ENCODE measurements at places on chromosomes 5 and 9.

GRCh38 chr5:107619781-107620180 is 51.0 kb downstream of the EFNA5 start:
- DNase-seq, result no peak

DNA sequence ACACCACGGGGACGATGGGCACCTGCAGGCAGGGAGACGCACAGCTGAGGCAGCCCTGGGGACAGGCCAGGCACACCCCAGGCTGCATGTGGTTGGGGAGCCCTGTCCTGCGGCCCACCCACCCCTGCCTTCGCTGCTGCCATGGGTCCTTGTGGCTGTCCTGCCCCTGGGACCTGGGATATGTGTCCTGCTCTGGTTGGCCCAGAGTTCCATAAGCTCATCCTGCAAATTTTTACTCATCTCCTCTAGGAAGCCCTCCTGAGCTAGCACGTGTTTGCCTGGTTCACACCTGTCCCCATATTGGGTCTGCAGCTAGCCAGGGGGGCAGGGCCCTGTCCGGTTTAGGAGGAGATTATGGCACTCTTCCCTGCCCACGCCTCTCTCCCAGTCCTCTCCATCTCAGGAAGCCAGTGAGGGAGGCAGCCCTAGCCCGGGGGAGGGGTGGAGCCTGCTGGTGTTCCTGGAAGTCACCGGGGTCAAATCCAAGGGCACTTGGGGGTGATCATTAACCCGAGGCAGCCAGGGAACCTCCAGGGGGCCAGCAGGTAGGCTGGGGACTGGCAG is 12.2 kb downstream of the EGFL7 start:
- no peak for DNase-seq

GRCh38 chr5:157271740-157272271 is 5.9 kb downstream of the CYFIP2 start:
- DNase-seq, result peak; percentile 69

DNA sequence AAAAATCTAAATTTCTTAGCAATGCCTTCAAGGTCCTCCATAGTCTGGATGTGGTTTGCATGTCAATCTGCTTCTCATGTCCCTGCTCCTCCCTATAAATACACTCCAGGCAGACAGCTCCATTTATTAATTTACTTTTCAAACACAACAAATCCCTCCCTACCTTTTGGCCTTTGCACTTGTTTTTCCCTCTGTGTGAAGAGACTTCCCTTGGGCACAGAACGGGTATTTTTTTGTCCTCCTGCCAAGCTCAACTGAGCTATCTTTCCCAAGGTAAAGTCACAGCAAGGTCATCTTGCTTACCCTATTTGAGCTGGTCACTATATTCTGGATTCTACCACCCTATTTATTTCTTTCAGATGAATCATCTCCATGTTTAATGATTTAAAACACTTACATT is 159.6 kb upstream of the ANKH start:
- no peak for DNase-seq

DNA sequence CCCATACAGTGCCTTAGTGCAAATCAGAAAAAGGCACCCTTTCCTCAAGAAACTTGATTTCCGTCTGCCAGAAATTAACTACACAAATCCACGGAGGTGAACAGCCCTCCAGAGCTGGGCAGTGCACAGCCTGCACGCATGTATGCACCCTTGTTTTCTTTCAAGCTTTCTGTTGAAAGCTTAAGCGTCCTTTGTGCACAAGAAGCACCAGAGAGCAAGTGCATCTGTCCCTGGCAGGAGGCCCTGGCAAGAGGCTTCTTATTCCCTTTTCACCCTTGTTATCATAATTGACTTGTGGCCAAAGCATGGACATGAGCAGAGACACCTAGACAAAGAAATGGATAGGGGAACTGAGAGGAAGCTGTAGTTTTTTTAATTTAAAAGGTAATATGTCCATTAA is 47.4 kb upstream of the ATG10 start:
- DNase-seq, result no peak

GRCh38 chr9:2570615-2571479 is 50.7 kb upstream of the VLDLR start:
- no peak for DNase-seq

GRCh38 chr5:17361331-17361730 is 136.7 kb upstream of the TAF11L2 start:
- no peak for DNase-seq

DNA sequence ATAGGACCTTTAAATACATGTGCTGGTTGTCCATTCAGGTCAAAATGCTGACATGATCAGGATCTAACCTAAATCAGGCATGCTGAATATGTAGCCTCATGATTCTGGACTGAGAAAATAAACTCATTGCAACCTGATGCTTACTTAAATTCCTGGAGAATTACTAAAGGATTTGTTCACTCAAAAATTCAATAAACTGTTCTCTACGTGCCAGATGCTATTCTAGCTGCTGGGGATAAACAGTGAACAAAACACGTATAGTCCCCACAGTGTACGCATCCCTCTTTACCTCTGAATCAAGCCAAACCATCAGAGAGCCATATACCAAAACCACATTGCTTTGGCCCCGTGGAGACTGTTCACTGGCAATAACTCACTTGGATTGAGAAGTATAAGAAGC is 6.1 kb downstream of the SCAI start:
- no peak for DNase-seq

GRCh38 chr9:94980947-94981722 is 254.6 kb downstream of the AOPEP start:
- no peak for DNase-seq

GRCh38 chr5:59062986-59063683 is 480.3 kb downstream of the RAB3C start:
- DNase-seq, result no peak

GRCh38 chr9:132646726-132647125 is 23.1 kb downstream of the DDX31 start:
- DNase-seq, result no peak

DNA sequence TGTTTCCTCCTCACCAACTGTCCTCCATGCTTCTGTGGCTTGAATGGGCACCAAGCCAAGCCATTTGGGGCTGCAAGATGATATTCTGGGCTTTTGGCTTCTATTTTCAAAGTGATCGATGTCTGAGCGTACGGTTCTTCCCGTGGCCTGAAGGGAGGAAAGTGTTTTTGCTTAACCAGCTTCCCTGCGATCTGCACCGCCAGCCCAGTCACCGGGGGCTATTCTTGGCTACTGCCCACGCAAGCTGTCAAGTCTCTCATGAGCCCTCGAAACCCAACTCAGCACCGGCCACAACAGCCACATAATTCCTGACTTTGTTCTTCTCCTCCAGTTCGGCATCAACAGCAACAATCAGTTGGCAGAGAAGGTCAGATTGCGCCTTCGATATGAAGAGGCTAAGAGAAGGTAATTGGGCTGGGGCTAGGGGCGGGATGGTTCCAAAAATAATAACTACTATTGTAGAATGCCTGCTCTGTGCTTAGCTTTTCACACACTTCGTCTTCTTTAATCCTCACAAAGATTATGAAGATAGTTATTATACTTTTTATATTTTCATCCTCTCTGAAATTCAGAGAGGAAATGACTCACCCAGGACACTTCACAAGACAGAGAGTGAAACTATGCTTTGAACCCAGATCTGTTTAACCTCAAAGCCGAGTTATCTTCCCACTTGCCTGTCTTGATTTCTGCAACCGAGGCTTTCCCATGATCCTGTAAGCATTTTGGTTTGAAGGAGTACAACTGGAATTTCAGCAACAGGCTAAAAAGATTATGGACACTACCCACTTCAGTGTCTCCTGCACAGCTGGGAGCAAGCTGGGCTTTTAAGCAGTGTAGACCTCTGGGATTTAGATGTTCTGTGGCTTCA is 76.4 kb upstream of the RARS1 start:
- DNase-seq, result no peak

All from activated naive CD4-positive, alpha-beta T cell (primary cell).